Hematopoietic multipotent progenitor cell treated with erythropoietin and hydrocortisone succinate and interleukin-3 and kit ligand, for 15 days (in vitro differentiated cells): ENCODE measurements at places on chromosomes 3 and 15.

DNA sequence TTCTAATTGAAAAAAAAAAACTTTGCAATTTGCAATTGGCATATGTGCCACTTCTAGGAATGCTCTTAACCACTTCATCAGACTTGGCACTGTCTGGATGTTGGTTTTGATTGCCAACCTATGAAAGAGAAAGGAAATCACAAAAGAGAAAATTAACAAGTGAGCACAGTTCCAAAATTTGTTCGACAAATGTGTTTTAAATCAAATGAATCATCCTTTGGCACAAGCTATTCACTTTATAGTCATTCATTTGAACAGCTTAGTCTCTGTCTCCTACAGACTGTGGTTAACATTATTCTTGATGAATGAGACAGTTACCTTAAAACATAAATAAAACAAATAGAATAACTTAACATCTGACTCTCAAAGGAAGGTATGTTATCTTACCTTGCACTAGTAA is 265.0 kb downstream of the EPHA3 start:
- DNase-seq, result no peak

- DNase-seq, result no peak
Measured at GRCh38 chr3:51727500-51727899, 20.6 kb downstream of the GRM2 start.

GRCh38 chr3:176041812-176042211 is 1155.5 kb downstream of the TBL1XR1 start:
- DNase-seq, result no peak

DNA sequence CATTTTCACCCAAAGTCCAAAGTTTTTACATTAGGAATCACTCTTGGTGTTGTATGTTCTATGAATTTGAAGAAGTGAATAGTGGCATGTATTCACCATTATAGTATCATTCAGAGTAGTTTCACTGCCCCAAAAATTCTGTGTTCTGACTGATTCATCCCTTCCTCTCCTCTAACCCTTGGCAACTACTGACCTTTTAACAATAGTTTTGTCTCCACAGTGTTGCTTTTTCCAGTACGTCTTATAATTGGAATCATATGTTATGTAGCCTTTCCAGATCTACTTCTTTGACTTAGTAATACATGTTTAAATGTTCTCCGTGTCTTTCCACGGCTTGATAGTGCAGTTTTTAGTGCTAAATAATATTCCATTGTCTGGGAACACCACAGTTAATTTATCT is 379.0 kb upstream of the SGO1 start:
- no peak for DNase-seq

DNA sequence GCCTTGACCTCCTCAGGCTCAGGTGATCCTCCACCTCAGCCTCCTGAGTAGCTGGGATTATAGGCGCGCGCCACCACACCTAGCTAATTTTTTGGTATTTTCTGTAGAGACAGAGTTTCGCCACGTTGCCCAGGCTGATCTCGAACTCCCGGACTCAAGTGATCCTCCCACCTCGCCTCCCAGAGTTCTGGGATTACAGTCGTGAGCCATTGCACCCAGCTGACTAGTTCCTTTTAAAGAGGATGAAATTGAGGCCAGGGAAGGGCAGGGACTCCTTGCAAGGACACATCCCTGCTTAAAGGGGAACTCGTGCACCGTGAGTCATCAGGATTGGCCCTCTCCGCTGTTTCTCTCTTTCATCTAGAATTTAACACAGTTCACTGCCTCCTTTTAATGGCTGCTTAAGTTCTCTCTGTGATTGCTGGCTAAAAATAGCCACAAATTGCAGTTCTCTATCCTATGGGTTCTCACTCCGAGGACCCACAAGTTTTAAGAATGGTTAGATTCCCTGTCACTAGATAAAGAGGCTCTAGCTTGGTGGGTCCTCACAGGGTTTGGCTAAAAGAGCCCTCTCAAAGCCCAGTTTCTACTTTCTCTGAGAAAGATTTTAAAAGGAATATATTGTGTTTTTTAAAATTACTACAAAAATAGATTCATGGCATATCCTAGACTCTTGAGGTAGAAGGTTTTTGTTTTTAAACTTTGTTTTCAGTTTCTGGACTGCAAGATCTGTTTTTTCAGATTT is 1.4 kb downstream of the CRTAP start:
- DNase-seq, result peak; percentile 43

DNA sequence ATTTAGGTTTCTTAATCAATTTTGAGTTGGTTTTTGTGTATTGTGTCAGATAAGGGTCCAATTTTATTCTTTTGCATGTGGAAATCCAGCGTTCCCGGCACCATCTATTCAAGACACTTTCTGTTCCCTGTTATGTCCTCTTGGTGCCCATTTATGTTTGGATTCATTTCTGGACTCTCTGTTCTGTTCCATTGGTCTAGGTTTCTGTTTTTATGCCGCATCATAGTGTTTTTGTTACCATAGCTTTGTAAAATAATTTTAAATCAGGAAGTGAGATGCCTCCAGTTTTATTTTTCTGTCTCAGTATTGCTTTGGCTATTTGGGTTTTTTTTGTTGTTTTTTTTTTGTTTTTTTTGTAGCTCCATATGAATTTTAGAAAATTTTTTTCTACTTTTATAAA is 97.1 kb downstream of the LRRC28 start:
- no peak for DNase-seq

GRCh38 chr3:58723173-58723572 is 56.6 kb upstream of the FAM3D start:
- no peak for DNase-seq

DNA sequence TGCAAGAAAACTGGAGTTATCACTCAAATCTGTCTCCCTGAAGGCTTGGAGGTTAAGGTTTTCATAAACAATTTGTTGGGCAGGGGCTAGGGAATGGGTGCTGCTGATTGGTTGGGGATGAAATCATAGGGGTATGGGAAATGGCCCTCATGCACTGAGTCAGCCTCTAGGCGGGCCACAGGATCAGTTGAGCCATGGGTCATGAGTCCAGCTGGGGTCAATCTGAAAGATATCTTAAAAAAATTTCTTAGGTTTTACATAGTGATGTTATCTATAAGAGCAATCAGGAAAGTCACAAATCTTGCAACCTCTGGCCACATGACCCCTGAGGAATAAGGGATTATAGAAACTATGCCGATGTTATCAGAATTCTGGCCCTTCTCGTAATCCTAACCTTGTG is 491.7 kb downstream of the ZIC1 start:
- no peak for DNase-seq

- no peak for DNase-seq
Measured at GRCh38 chr3:132321304-132321703, 4.1 kb downstream of the ACP3 start.

- no peak for DNase-seq
Measured at GRCh38 chr3:85691196-85691595, 732.4 kb downstream of the CADM2 start.

DNA sequence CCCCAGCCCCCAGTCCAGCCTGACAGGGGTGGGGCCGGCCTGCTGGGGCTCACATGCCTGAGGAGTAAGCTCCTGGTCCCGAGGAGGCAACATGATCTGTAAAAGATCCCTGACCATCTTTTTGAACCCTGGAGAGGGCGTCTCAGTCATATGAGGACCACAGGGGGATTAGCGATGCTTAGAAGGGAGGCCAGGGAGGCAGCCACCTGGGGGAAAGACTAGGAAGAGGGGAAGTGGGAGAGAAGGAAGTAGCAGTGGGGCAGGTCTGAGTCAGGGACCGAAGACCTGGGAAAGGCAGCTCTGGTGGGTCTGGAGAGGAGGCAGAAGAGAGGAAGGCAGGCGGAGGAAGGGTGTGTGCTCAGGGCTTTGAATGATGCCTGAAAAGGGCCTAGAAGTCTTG is 18.9 kb downstream of the PIF1 start:
- DNase-seq, result no peak

- no peak for DNase-seq
Measured at GRCh38 chr15:85689729-85690128, 105.0 kb downstream of the KLHL25 start.

- no peak for DNase-seq
Measured at GRCh38 chr15:39947401-39948197, 13.7 kb downstream of the EIF2AK4 start.

- DNase-seq, result no peak
Measured at GRCh38 chr15:101050623-101051290, 131.6 kb downstream of the LRRK1 start.

- DNase-seq, result no peak
Measured at GRCh38 chr15:39326306-39326975, 254.4 kb upstream of the THBS1 start.

- no peak for DNase-seq
Measured at GRCh38 chr3:34419801-34420200, 621.4 kb downstream of the PDCD6IP start.

GRCh38 chr3:49329186-49329585 is 10.7 kb downstream of the USP4 start:
- DNase-seq, result no peak

- no peak for DNase-seq
Measured at GRCh38 chr3:26132942-26133341, 343.1 kb downstream of the OXSM start.

DNA sequence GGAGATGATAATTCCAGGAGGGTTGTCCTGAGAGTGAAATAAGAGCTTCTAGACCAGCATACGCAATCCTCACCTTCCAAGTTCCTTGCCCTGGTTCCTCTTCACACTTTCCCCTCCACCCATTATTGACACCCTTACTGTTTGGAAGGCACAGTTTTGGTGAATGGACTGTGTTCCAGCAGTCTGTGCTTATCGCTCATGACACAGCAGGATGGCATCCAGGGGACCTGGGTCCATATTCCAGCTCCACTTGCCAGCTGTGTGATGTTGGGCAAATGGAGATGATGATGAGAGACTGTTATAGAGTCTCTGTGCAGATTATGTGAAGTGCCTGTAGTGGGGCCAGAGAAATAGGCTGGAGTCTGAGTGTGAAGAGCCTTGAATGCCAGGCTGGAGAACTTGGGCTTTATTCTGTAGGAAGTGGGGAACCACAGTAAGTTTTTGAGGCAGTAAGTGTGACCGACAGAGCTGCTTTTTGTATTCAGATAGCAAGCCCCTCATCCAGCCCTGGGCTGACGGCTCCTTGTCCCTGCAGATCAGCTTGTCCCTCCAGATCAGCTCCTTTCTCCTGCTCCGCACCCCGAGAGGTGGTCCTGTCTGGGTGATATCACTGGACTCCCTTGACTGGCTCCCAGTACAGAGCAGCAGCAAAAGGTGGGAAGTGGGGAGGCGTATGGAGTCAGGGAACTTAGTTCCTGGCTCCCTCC is 8.1 kb downstream of the KBTBD13 start:
- no peak for DNase-seq

GRCh38 chr15:74799856-74800558 is 12.6 kb upstream of the LMAN1L start:
- peak; percentile 83 for DNase-seq

DNA sequence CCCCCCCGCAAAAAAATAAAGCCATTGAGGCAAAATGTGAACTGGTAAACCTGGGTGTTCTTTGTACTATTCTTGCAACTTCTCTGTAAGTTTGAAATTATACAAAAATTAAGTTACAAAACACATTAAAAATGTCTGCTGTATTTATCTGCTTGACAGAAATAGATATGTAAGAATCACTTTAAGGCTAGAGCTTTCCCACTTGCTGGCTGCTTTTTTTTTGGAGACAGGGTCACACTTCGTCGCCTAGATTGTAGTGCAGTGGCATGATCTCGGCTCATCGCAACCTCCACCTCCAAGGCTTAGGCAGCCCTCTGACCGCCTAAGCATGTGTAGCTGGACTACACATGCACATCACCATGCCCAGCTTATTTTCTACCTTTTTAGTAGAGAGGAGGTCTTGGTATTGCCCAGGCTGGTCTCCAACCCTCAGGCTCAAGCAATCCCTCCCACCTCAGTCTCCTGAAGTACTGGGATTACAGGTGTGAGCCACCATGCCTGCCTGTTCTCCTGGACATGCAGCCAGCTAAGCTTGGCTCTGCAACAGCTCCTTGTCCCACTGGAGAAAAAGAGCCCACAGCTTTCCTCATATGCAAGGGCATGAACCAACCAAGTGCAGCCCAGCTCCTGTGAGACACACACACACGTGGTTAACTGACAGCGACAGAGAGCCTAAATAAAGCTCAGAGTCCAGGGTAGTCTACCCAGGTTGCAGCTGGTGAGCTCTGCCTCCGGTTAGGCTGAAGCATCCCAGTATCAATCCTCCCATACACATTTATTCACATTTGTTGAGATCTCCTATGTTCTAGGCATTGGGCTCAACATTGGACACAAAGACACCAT is 4.5 kb downstream of the RPS17 start:
- DNase-seq, result no peak

DNA sequence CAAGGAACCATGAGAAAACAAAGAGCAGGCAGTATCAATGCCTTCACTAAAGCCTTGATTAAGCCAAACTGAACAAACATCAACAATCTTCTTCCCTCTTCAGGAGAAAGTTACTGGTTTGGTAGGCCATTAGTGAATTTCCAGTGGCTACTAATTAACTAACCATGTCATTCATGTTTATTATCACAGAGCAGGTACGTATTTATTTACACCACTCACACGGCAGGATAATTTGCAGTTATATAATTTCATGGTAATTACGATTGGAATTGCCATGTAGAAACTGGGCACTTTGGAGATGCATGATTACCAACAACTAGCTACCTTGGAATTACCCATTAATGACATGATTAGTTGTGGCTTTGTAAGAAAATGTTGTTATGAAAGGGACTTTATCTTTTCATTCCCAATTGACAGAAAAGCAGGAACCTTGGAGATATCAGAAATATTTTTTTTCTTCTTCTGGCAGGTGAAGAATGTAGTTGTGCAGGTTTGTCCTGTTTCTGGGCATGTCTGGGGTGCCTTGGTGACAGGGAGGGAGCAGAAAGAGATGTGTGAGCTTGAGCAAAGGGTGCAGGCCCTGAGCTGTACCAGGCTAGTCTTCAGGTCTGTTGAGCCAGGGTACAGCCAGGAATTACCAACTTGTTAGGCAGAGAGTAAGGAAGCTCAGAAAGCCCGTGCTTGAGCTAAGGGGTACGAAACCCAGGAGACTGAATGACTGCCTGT is 310.7 kb downstream of the RORA start:
- no peak for DNase-seq

DNA sequence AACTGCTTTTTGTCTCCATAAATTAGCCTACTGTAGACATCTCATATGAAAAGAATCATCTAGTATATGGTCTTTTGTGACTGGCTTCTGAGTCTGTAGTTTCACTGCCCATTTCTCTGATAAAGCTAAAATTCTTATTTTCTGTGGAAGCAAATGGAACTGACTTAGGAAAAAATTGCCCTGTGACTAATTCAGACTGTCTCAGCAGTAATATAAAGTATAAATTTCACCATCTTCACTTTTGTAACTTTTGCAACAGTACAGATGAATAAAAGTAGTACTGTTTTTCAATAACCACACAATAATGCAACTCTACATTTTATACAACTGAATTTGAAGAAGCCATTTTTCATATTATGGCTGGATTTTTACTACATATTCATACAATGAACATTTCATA is 104.1 kb downstream of the TBC1D5 start:
- no peak for DNase-seq
